Occipital lobe (tissue), 3 donors: ENCODE measurements at places on chromosomes 7 and 10. TPM values are rescaled to one million over a fixed set of nuclear protein-coding genes. Genes with fewer than 3 reads are reported as not detected.

MOGAT3 gene
- total RNA-seq: not detected

ZNF248 gene
- 67.4 TPM for total RNA-seq

UBE2D1 gene
- 60.4 TPM for total RNA-seq

FAM171A1 gene
- 31.2 TPM for total RNA-seq

- DNase-seq: no peak
Observed at GRCh38 chr10:60801522-60801921, 23.2 kb downstream of the CDK1 start.

GRCh38 chr7:158567153-158567603 lies 20.4 kb downstream of the PTPRN2 start:
- DNase-seq: no peak

UCN3 gene
- not detected for total RNA-seq

H2BK1 gene
- total RNA-seq: not detected

STYXL1 gene
- total RNA-seq: 18.4 TPM

DNA sequence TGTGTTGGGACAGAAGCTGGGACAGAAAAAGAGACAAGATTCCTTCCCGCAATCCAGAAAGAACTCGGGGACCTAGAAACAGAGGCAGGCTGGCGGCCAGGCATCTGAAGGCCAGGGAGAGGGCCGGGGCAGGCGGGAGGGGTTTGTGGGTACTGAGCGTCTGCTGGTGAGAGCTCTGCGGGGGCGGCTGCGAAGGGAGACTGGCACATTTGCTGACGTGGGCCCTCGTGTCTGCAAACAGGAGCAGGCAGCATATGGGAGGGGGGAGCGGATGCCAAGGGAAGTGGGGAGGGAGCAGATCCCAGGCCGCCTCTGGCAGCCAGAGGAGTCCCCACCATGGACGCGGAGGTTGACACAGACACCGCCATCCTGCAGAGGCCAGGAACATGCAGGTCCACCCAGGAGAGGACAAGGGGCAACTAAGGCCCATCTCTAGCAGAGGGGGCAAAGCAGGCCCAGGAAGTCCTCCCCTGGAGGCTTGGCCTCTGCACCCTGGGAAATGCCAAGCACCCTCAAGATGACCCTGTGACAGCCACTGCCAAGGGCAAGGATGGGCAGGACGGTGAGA lies 32.2 kb downstream of the KCNH2 start:
- peak; percentile 66 for DNase-seq

LIPJ gene
- total RNA-seq: 3.4 TPM

GRCh38 chr10:79346012-79346340 lies 1.3 kb upstream of the PPIF start:
- no peak for DNase-seq

- DNase-seq: no peak
Observed at GRCh38 chr7:88969167-88969566, 173.6 kb upstream of the TEX47 start.

KIAA1549 gene
- 28.4 TPM for total RNA-seq

GIMAP2 gene
- total RNA-seq: 4.4 TPM

DNA sequence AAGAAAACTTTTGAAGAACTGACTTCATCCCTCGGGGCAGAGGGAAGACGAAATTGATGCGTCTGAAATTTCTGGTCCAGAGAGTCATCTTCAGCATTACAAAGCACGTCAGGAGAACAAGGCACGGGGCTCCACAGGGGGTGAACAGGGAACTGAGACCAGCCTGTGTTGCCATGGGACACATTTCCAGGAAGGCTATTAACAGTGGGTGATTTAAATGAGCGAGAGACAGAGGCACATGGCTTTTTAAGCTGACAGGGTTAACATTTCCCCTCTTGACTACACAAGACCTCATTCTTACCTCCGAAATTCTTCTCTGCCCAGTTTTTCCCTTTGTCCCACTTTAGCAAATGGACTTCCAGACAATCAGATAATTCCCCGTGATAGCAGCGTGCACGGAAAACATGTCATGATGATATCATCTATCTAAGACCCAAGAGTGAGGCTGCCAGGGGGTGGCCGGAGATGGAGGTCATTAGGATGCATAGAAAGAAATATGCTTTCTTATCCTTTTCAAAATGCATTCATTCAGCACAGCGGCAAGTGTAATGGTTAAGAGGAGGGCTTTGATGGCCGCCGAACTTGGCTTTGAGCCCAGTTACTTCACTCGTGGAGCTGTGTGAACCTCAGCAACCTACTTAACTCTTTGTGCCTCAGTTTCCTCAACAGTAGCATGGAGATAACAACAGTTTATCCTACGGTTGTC lies 248.0 kb downstream of the PRPF18 start:
- DNase-seq: no peak

TMEM270 gene
- not detected for total RNA-seq

- no peak for DNase-seq
Observed at GRCh38 chr7:212754-213153, 20.4 kb downstream of the FAM20C start.

- DNase-seq: no peak
Observed at GRCh38 chr7:110786328-110786965, 304.5 kb upstream of the LRRN3 start.

PALD1 gene
- total RNA-seq: 8.9 TPM

DNA sequence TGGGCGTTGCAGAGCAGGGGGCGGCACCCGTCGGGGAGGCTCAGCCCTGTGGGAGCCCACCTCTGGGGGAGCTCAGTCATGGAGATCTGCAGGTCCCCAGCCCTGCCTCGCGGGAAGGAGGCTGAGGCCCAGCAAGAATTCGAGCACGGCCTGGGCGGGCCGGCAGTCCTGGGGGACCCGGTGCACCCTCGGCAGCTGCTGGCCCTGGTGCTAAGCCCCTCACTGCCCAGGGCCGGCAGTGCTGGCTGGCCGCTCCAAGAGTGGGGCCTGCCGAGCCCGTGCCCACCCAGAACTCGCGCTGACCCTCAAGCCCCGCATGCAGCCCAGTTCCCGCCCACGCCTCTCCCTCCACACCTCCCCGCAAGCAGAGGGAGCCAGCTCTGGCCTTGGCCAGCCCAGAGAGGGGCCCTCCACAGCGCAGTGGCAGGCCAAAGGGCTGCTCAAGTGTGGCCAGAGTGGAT lies 76.2 kb downstream of the TMEM26 start:
- DNase-seq: no peak

GRCh38 chr7:80467069-80467468 lies 44.8 kb downstream of the GNAT3 start:
- no peak for DNase-seq

TMEM140 gene
- total RNA-seq: 0.62 TPM

WNT8B gene
- total RNA-seq: not detected

TMEM139 gene
- total RNA-seq: 0.31 TPM

- DNase-seq: no peak
Observed at GRCh38 chr7:143938379-143939243, 3.6 kb downstream of the OR2F2 start.

GARS1 gene
- total RNA-seq: 47.1 TPM

FKBP9 gene
- 29.0 TPM for total RNA-seq

SEMA4G gene
- 8.0 TPM for total RNA-seq

GRCh38 chr10:13627459-13628310 lies 40.9 kb downstream of the PRPF18 start:
- no peak for DNase-seq

KMT2E gene
- total RNA-seq: 261 TPM

GRCh38 chr10:33352175-33352574 lies 17.7 kb upstream of the NRP1 start:
- no peak for DNase-seq

DNA sequence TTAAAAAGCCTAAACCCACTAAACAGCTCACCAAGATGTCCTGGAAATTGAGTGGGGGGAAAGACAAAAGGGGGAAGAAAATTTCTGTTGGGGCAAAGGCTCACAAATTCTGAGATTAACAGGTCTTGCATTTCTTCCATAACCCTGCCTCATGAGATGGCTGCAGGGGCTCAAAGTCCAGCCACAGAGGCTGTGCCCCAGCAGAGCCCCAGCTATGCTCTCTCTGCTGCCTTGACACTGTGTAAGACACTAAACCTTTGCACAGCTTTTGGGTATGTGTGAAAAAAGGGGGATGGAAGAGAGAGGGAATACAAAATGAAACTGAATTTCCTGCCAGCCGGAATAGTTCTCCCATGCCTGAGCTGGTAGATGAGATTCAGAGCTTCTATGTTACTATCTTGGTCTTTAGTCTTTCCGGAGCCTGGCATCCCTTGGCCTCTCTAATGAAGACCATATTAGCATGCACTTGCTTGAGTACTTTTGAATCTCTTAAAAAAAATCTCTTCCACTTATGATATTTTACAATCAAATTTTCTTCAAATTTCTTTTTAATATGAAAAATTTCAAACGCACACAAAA lies 240.0 kb upstream of the IMMP2L start:
- no peak for DNase-seq

- DNase-seq: no peak
Observed at GRCh38 chr7:36103837-36104561, 49.1 kb upstream of the EEPD1 start.

DNA sequence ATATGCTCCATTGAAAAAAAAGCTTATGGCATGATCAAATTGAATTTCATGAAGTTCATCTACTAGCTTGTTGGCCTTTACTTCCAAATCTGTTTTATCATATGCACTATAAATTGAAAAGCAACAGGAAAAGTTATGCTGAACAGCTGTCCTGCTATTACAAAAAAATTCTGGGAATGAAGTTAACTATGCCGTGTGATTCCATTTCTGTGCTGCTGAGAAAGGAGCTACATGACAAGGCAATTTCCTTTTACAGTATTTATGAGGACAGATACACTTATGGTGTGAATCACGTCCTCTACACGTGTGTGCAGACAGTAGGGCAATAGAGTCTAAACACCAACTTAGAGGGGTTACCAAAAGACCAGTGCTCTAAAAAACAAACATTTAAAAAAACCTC lies 426.5 kb upstream of the AKR1E2 start:
- DNase-seq: no peak
